HFFc6 (cell line): ENCODE measurements at places on chromosomes 5 and 9.

DNA sequence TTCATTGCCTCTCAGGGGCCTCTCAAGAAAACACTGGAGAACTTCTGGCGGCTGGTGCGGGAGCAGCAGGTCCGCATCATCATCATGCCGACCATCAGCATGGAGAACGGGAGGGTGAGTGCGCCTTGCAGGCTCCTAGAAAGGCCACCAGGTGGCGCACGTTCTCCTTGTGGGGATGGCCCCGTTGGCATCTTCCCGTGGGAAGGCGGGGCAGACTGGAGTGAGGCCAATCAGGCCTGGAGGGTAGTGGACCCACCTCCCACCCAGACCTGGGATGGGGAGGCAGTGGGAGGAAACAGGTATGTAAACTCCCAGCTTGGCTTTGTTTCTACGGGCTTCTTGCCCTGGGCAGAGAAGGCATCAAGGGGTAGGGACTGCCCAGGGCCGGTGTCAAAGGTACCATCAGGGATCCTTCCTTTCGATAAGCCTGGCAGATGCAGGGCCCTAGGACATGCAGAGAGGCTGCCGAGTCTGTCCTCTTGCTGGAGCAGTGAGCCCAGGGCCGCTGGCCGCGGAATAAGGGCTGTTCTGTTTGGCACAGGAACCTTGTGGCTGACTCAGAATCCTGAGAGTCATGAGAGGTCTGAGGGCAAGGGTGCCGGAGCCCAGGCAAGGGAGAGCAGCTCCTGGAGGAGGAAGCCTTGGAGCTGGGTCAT is 18.9 kb upstream of the SPTLC1 start:
- DNase-seq, result peak; percentile 80

DNA sequence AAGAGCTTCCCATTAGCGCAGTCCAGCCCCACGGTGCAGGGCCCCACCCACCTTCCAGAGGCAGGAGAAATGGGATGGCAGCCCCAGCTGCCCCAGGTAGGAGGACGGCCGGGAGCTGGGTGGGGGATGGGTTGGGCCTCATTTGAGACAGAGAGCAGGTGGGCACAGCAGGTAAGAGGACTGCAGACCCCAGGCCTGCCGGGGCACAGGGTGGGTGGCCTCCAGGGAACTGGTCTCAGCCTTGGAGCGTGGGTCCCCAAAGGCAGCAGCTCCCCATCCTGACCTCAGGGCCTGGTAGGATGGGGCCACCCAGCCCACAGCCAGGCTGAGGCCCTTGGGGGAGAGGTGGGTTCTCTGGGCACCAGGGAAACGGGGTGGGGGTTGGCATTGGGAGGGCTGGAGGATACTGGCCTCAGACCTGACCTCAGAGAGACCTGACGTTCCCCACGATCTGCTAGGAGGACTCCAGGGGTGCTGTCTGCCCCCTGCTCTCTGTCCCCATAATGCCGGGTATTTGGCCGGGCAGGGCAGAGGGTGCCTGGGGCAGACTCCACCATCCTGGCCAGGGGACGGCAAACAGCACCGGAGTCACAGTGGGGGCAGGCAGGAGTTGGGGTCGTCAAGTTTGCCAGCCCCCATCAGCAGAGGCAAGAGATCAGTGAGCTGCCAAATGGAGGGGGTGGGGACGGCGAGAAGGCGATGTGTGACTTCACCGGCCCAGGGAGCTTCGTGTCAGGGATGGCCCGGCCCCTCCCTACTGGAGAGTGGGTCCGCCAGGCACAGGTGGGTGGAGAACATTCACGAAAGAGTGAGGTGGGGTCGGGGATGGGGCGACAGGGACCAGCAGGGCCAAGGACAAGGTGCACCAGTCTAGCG is 6.8 kb upstream of the QRFP start:
- no peak for DNase-seq

DNA sequence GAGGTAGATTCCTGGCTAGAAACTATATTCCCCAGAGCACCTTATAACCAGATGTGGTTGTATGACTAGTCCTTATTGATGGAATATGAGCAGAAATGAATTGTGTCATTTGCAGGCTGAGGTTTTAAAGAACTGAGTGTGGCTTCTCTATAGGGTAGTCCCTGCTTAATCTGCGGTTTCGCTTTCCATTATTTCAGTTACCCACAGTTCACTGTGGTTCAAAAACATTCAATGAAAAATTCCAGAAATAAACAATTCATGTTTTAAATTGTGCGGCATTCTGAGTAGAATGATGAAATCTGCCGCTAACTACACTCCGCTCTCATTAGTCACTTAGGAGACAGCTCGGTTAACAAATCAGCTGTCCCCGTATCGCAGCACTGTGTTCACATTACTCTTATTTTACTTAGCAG is 65.1 kb downstream of the ANKRD55 start:
- no peak for DNase-seq

DNA sequence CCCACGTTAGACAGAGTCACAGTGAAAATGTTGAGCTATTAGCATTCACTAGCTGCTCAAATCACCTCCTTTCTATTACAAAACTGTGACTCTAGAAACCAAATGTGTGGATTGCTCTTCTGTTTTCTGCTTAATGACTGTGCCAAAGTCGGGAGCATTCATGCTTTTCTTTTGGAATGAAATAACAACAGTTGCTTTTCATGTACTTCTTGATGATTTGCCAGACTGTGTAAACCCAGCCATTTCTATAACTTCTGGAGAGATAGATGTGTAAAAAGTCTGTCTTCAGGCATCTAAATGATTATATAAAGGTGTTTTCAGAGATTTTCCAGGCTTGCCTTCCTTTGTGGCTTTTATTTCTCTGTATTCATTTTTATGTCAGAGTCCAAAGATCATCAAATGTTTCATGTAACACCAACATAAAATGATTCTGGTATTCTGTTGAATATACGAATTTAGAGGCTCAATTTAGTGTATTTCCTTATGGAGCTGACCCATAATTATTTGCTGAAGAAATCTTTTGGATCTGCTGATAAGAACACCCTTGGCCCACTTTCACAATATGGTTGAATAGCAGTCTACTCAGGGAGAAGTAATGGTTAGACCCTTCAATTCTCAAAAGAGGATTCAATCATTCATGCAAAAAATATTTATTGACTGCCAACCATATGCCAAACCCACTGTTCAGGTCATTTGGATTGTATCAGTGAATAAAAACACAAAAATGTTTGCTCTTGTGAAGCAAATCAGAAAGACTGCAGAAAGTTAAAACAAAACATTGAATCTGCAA is 581.2 kb downstream of the CDH18 start:
- no peak for DNase-seq

- no peak for DNase-seq
Measured at GRCh38 chr5:148732692-148733091, 78.4 kb upstream of the HTR4 start.

GRCh38 chr9:106684940-106685695 is 177.8 kb upstream of the ZNF462 start:
- no peak for DNase-seq

DNA sequence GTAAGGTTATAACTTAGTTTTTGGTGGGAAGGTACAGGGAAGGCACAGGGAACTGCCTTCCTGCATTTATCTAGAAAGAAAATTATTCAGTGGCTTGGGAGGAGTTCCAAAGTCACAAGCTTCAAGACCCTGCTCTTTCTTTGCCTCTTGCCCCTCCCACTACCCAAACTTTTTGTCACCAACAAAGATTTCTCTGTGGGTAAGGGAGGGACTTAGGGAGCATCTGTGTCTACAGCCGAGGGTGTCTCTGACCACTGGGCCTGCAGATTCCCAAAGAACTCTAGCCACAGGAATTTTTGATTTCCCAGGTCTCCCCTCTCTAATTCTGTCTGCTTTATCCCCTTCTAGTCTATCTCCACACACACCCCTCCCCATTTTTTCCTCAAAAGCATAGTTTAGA is 2.1 kb downstream of the ECSCR start:
- DNase-seq, result no peak

- DNase-seq, result no peak
Measured at GRCh38 chr5:159051421-159052282, 48.1 kb downstream of the EBF1 start.

- DNase-seq, result no peak
Measured at GRCh38 chr9:70119786-70120185, 76.1 kb downstream of the MAMDC2 start.

DNA sequence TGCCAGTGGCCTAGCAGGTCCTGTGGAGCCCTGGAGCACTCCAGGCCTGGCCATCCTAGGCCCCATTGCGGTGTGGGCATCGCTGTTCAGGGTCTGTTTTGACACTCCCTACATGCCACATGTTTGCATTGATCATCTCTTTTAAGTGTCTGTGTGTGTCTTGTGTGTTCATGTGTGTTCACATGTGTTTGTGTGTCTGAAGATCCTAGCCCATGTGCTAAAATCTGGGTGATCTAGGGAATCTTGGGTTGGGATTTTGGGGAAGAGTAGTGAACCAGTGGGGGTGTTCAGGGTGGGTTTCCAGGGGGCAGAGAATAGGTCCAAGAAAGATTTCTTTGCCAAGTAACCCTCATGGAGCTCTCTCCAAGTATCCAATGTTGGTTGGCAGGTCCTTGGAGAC is 8.4 kb downstream of the PSD2 start:
- DNase-seq, result no peak

GRCh38 chr9:107600060-107600573 is 110.5 kb upstream of the KLF4 start:
- no peak for DNase-seq

DNA sequence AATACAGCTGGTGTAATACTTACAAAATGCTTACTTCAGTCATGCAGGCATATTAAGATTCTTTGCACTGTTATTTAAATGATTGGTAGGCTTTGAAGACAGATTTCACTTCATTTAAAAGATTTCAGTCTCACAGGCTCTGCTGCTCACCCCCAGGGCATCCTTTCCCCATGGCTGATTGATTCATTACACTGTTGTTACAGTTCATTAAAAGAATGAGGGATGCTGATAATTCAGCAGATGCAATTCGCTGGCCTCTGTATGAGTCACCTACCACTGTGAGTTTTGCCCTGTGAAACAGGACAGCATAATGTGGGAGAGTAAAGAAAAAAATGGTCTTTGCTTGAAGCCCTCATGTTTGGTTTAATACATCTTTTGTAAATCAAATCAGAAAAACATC is 246.9 kb downstream of the CYLC2 start:
- DNase-seq, result no peak

GRCh38 chr5:107127878-107128277 is 542.9 kb downstream of the EFNA5 start:
- DNase-seq, result no peak

GRCh38 chr5:173733831-173734501 is 117.5 kb upstream of the BOD1 start:
- no peak for DNase-seq
